OCI-LY7 (cell line): ENCODE measurements at places on chromosomes 12 and 14.

DNA sequence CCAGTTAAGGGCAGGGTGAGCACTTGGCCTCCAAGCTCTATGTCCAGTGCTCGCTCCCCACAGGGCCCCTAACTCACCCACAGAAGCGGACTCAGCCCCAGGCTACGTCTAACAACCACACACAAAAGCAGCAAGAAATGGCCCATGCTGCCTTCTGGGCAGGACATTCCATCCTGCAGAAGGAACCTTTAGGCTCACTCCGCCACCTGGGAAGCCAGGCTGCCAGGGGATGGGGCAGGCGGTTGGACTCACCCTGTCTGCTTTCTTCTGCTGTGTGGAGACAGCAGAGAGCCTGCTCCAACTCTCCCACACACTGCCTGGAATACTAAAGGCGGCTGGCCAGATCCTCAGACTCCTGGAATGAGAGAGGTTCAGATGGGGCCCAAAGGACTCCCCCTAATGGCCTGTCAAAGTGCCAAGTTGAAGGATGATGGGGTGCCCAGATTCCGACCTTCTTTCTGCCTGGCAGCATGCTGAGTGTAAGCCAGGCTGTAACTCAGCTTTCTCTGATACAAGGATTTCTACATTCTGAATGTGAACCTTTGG is 27.7 kb upstream of the BLTP3B start:
- DNase-seq, result no peak

DNA sequence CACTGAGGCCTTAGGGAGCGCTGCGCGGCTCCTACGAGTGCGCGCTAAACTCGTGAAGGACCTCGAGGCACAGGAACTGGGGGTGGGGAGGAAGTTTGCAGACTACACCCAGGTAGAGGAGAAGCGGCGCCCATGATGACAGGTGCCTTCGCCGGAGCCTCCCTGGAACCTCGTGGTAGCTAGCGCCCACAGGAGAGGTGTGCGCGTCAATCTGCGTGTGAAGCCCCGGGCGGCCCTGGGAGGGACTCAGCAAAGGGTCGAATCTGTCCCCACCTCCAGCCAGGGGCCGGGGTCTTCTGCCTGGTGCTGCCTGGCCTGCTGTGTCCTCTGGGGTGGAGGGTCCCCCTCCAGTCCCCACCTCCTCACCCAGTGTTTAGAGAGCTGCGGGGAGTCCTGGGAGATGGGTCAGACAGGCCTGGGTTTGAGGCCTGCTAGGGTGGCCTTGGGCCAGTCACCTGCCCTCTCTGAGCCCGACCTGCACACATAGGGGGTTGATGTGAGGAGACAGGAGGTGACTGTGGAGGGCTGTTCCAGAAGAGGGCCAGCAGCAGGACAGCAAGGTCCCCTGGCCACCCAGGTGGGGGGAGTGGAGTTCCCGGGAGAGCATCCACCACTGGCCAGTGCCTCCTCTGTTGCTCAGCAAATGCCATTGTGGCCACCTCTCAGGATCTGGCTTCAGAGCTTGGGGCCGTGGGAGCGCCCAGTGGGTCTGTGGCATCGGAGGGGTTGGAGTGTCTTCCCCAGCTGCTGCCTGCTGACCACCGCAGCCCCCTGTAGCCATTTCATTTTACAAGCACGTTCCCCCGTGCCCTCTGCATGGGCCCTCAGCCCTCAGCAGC is 20.2 kb upstream of the KIF26A start:
- DNase-seq, result no peak

GRCh38 chr12:72380441-72380840 is 108.3 kb downstream of the TRHDE start:
- no peak for DNase-seq

DNA sequence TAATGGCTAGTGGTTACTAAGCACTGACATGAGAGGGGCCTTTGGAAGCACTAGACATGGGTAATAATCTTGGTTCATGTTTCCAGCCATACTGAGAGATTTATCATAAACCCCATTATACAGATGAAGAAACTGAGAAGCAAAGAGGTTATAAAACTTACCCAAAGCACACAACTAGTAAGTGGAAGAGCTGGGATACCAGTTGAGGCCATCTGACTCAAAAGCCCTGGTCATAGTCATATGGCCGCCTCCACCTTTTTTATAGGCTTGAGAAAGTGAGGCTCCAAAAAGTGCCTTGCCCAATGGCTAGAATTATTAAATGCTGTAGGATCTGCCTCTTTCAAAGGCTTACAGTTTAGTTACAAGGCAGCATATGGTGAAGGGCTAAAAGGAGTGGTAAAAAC is 944 bp downstream of the TXNRD1 start:
- DNase-seq, result no peak

DNA sequence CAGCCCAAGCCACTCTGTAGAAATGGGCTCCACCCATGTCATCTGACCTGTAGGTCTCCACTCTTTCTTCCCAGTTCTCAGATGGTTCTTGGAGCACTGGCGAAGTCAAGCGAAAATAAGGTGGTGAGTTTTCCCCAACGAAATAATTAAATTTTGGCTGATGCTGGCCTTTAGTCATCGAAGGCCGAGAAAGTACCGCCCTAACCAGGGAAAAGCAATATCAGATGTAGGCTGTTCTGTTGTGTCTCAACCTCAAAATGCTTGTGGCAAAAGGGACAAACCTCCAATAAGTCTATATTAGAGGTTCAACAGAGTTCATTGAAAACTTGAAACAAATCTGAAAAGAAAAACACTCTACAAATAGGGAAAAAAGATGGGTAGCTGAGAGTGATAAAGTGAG is 48.6 kb upstream of the BCAT1 start:
- no peak for DNase-seq

DNA sequence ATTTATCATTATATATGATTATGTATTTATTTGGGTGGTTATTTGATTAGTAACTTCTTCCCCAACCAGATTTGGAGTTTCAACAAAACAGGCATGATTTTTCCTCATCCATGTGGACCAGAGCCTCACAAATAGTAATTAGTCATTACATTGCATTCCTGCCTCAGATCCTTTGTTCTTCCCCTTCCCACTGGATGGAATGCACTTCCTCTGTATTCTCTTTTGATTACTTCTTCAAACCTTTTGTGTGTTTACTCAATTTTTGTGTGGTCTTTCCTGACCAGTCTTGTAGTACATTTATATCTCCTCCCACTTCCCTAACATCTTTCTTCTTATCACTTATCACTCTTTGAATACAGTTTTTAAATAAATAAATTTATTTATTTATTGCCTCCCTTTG is 15.5 kb downstream of the SYT1 start:
- DNase-seq, result no peak

DNA sequence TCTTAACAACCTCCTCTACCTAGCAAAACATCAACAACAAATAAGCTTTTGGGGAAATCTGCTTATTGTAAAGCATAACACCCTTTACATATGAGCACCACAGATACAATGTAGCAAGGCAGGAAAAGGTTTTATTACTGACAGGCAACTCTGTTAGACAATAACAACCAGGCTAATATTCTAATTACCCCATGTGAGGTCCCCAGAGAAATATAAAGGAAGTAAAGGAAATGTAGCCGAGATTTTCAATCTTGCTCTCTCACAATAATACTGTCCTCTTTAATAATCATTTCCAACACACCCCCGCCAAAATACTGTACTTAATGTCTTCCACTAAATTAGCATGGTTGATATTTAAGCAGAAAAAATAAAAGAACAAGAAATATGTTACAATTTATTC is 14.0 kb upstream of the INSM2 start:
- no peak for DNase-seq
